Cerebellar nuclear complex (tissue), 1 donor: ENCODE measurements at places on chromosomes 4 and X.
A peak's percentile ranks its signal among the peaks of the same experiment; 100 is the strongest.

DNA sequence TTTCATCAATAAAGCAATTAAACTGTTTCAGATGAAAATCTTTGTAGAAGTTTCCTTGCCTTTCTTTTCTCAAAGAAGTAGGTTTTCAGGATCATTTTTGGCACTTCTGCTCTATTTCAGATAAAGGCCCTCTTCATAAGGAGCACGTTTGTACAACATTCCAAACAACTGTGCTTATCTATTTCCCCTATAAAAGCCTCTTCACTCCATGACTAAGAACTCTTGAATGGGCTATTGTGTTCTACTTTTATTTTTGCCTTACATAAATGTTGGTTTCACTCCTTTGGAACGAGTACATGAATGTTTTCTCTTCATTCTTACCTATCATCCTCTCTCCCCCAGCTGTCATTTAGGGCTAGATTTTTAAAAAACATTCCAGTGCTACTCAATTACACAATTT, 288.0 kb upstream of the PPP1R2C start:
- no peak for DNase-seq

DNA sequence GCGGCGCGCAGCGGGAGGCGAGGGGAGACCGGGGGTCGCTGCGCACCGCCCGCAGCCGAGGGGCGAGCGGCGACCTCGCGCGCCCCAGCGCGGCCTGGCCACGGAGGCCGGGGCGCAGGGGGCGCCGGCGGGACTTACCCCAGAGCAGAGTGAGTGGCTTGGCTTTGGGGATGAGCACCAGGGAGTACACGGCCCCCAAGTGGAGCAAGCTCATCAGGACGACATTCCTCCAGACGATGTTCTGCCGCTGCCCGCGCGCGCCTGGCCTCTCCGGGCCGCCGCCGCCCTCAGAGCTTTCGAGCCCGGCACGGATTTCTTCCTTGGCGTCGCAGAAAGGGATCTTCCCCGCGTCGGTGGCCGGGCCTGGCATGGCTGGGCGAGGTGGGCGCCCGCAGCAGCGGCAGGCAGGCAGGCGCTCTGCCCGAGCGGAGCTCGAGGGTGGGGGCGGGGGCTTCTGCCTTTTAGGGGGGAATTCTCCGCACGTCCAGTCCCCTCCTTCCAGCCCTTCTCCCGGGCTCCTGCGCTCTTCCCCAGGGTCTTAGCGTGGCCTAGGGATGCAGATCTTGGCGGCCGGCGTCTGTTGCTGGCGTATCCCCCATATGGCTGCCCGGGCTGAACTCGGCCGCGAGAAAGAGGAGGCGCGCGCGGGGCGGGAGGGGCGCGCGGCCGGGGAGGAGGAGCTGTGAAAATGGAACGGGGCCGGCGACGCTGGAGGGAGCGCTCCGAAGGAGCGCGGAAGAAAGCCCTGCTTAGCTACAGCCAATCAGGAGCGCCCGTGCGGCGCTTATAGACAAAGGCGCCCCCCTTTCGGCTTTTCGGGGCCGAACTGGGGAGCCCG, at the start of gene SCD5:
Gene SCD5 (minus strand): TSS at position 629 of the 838 bp plus-strand sequence. CDS start 259 bp downstream, at position 370.
- peak; percentile 36 for DNase-seq

- DNase-seq, result no peak
These were observed 208.7 kb downstream of the PDGFC start for GRCh38 chr4:156762851-156763250.

DNA sequence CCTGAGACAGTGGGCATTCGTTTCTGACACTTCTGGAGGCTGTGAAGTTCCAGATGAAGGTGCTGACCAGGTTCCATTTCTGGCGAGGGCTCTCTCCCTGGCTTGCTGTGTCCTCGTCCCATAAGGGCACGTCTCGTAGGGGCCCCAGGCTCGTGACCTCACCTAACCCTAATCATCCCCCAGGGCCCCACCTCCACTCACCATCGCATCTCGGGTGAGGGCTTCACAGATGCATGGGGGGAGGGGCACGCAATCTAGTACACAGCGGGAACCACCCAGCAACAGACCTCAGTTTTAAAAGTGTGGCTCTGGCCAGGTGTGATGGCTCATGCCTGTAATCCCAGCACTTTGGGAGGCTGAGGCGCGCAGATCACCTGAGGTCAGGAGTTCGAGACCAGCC, 22.1 kb downstream of the PDE6B start:
- DNase-seq, result no peak

- no peak for DNase-seq
These were observed 222.5 kb upstream of the GPC4 start for GRCh38 chrX:133637765-133638164.

- no peak for DNase-seq
These were observed 115.0 kb upstream of the HS3ST1 start for GRCh38 chr4:11543706-11544105.

- DNase-seq, result no peak
These were observed 265.2 kb downstream of the FBXO8 start for GRCh38 chr4:174018236-174018635.

DNA sequence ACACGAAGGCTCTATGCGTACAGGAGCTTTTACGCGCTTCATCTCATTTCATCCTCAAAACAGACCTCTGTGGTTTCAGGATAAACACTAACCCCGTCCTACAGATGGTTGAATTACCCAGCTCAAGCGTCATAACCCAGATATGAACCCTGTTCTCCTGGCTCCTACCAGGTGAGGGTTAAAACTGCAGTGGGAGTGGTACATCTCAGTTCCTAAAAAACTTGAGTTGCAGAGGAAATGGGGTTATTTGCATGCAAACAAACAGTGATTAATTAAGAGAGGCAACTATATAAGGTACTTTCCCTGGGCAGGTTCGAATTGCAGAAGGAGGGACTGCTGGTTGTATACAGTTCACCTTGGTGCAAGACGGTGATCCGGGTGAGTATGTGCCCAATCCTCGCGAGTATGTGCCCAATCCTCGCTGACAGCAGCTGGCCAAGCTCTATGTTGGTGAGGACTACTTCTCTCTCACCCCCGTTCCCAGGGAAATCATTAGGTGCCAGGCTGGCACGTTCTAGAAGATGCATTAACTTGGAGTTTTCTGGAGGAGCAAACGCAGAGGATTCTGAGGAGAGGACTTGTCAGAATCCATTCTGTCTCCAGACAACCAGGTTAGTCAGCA, 72.6 kb downstream of the FHDC1 start:
- DNase-seq, result no peak

- DNase-seq, result no peak
These were observed 25.3 kb downstream of the BTC start for GRCh38 chr4:74768857-74769525.

GRCh38 chr4:177400030-177400429, 42.2 kb downstream of the AGA start:
- no peak for DNase-seq

GRCh38 chr4:142120921-142121320, 484.5 kb downstream of the IL15 start:
- DNase-seq, result no peak

DNA sequence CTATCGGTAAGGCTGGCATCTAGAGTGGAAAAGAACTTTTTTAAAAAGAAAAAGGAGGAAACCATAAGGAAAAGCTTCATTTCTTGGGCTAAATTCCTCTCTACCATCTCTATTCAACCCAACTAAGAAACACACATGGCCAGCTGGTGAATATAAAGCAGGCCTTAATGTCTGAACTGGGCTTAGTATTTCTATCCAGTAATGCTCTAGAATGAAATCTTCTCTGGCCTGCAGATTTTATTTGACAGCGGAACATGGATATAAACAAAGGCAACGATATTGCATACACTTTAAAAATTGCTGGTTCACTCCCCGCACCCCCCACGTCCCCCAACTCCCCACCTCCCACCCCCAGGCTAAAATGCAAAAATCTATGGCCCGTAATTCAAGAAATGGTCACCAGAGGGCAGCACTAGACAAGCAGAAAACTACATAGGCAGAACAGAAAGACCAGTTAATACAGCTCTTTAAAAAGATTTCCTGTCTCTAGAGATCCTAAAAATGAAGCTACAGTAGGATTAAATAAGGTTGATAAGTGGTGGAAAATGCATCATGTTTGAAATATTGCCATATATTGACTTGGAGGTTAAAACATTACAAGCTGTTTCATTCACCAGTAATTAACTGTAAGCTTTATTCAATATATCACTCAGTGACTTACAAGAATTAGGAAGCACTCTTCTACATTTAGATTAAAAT, 155.2 kb upstream of the GALNT7 start:
- DNase-seq, result no peak

DNA sequence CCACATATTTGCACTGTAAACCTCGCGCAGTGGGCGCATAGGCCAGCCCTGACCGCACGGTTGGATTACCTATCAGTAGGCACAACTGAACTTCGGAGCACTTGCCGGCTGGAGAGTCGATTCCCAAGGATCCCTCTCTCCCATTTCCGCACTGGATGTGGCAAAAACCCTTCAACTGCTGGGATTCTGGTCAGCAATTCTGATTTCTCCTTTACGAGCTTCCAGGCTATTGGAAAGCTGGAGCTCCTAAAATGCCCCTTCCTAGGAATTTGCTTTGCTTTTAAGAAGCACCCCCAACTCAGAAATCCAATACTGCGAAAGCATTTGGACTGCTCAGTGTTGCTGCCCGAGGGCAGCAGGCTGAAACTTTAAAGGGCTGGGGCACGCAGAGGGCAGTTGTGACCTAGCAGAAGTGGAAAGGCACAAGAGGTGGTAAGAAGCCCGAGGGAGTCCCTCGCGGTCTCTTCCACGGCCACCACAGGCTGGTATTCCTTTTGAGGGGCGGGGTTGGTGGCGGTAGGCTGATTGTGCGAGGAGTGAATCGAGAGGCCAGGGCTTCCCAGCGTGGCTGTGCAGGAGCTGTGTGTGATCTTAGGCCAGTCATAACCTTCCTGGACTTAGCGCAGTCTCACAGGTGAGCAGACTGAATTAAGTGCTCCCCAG, 1.6 kb downstream of the ZAR1 start:
- no peak for DNase-seq

- no peak for DNase-seq
These were observed 449.7 kb upstream of the KLHL4 start for GRCh38 chrX:87067795-87068369.

- no peak for DNase-seq
These were observed 66.2 kb upstream of the TACR3 start for GRCh38 chr4:103786014-103786413.

- no peak for DNase-seq
These were observed 52.8 kb upstream of the SRPX start for GRCh38 chrX:38273453-38273852.

DNA sequence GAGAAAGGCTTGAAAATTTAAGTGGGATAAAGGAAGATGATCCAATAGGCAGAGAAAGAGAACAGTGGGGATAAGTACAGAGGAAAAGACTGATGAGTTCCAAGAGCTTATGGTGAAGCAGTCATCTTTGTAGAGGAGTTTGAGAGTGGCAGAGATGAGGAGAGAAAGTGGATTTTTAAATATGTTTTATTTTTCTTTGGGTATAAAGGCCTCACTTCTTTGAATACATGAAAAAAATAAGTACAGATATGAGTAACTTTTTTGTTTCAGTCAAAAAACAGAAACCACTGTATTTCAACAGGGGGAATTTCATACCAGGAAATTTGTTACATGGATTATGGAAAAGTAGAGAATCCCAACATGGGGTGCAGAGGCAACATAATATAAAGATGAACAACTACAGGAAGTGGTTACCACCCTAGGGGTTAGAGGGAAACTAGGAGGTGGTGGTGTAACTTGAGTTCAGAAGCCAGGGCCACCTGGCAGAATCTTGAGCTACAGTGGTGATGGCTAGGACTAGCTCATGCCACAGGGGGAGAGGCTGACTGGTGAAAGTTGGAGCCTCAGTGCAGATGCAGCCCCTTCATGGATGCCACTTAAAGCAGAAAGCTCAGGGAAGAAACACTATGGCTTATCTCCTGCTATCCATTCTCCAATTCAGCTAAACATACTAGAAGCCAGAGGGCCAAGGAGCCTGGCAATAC, 3.4 kb upstream of the CYBB start:
- no peak for DNase-seq

DNA sequence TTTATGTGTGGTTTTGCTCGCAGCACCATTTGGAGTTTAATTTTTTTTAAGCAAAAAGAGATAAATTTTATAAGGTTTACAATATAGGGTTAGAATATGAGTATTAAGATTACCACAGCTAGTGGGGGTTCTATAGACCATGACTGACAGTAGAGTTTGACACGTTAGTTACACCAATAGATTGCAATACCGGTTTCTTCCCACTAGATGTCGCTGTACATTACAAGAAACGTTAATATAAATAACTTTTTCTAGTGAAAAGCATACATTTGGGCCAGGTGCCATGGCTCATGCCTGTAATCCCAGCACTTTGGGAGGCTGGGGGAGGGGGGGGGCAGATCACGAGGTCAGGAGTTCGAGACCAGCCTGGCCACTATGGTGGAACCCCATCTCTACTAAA, 433.6 kb downstream of the MAGEB5 start:
- DNase-seq, result no peak

DNA sequence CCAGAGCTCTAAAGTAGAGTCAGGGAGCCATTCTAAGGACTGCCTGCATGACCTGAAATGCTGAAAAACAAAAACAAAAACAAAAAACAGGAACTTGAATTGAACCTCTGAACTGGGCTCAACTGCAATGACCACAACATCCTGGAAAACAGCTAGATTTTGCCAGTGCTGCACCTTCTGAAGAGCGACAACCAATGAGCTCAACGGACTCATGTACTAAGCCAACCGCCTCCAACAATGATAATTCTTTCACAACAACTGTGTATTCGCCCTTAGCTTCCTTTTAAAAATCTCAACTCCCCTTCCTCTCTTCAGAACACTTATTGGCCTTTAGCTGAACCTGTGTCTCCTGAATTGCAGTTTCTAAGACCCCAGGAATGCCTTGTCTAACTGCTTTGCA, 69.8 kb downstream of the HAUS3 start:
- no peak for DNase-seq

- no peak for DNase-seq
These were observed 2024.1 kb upstream of the TENM3 start for GRCh38 chr4:180219080-180219479.

DNA sequence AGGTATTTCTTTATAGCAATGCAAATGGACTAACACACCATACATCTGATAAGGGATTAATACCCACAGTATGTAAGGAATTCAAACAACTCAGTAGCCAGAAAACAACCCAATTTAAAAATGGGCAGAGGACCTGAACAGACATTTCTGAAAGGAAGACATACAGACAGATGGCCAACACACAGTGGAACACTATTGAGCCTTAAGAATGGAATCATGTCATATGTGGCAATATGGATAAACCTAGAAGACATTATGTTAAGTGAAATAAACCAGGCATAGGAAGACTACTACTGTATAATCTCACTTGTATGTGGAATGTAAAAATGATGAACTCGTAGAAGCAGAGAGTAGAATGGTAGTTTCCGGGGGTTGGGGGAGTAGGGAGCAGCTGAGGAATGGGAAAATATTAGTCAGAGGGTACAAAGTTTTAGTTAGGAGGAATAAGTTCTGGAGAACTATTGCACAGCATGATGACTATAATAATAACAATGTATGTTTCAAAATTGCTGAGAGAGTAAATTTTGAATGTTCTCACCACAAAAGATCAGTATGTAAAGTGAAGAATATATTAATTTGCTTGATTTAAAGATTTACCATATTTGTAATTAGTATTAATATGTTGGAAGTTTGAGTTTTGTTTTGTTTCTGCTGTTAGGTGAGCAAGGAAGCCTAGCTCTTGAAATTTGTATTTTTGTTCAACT, 25.2 kb downstream of the WDR44 start:
- no peak for DNase-seq
